ENCODE measurements at places on chromosomes 11 and 22. TPM values are rescaled to one million over a fixed set of nuclear protein-coding genes. Genes with fewer than 3 reads are reported as not detected.

Gene TMEM191B
- total RNA-seq, result 1.5 TPM

Gene OR56A5
- not detected for total RNA-seq

Gene GPR83
- total RNA-seq, result 0.06 TPM

Gene OR52E1
- not detected for total RNA-seq

Gene EIF3F
- total RNA-seq, result 314 TPM

Gene ALX4
- not detected for total RNA-seq

- no peaks in the 10 kb centered on the region for H3K4me1 ChIP-seq
- DNase-seq, result peak; percentile 8
- no peak overlapping the region for H3K4me3 ChIP-seq
- peaks cover 4% of the 10 kb centered on the region for H3K27me3 ChIP-seq
- H3K27ac ChIP-seq, result no peak overlapping the region
Measured at GRCh38 chr22:22030493-22031182, 48.1 kb upstream of the TOP3B start.

Gene CD3G
- total RNA-seq, result 142 TPM

- peaks cover 23% of the 10 kb centered on the region for H3K4me1 ChIP-seq
- H3K27ac ChIP-seq, result no peak overlapping the region
- peaks cover 50% of the 10 kb centered on the region for H3K27me3 ChIP-seq
Measured at GRCh38 chr11:117873828-117874125, 2.7 kb downstream of the FXYD6 start.

- no peak for DNase-seq
- no peak overlapping the region for H3K4me3 ChIP-seq
- no peak overlapping the region for H3K27ac ChIP-seq
Measured at GRCh38 chr11:73267906-73268540, 4.1 kb upstream of the P2RY6 start.

DNA sequence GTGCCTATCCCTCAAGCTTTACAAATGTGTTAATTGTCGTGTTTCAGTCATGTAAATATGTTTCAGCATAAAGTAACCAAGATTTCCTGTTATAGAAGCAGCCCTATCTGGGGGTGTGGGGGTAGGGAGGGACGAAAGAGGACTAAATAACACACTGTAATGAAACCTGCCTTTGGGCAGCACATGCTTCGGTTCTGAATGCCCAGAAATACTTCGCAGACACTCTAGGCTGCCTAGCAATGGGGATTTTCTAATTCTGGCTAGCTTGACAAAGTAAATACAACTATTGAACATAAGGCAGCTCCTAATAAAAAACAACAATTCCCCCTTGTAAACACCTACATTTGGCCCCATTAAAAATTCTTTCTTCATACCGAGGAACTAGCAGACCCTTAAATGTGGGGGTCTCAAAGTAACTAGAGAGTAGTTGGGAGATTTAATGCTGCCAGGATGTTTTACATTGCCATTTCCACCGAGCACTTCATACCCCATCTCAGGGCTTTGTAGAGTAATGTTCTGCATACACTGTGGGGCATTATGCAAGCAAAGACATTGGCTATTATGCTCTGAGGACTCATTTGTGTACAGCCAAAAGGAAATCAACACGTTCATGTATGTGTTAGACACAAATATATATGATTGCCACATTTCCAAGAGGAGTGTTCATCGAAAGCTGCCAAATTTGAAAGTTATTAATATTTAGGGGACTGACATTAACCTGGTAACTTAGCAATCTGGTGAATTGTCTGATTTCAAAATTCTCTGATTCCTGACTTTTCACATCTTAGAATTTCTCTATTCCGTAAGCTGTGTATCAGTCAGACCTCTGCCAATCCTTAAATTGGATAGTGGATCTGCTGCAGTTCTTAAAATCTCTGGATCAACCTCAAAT lies 42.1 kb downstream of the PAX6 start:
- H3K4me3 ChIP-seq, result no peak overlapping the region
- H3K4me1 ChIP-seq, result no peaks in the 10 kb centered on the region

DNA sequence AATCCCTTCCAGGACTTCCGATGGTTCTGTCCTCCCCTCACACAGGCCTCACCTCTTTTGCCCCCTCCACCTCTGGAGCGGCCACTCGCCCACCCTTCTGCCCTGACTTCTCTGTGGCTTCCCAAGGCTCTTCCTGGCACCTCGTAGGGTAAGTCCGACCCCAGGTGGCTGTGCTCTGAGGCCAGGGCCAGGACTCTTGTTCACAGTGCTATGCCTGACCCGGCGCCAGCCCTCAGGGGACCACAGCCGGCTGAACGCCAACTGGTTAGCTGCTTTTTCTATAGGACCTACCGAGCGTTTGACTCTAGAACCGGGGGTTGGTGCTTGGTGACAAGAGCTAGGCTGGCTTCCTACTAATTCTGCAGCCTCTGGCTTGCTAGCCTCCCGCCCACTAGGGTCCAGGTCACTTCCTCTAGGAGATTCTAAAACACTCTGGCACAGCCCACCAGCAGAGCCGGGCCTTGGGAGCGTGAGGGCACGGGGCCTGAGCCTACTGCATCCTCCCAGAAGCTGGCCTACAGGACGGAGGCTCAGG lies 28.4 kb upstream of the KCNQ1OT1 start:
- no peaks in the 10 kb centered on the region for H3K27me3 ChIP-seq
- DNase-seq, result no peak
- no peak overlapping the region for H3K4me3 ChIP-seq
- no peak overlapping the region for H3K27ac ChIP-seq
- H3K36me3 ChIP-seq, result no peaks in the 10 kb centered on the region

- no peaks in the 10 kb centered on the region for H3K27me3 ChIP-seq
- DNase-seq, result peak; percentile 97
- H3K4me3 ChIP-seq, result peak overlapping the region; percentile 71
- H3K4me1 ChIP-seq, result peaks cover 75% of the 10 kb centered on the region
Measured at GRCh38 chr22:50469377-50470305, 5.2 kb downstream of the SBF1 start.

DNA sequence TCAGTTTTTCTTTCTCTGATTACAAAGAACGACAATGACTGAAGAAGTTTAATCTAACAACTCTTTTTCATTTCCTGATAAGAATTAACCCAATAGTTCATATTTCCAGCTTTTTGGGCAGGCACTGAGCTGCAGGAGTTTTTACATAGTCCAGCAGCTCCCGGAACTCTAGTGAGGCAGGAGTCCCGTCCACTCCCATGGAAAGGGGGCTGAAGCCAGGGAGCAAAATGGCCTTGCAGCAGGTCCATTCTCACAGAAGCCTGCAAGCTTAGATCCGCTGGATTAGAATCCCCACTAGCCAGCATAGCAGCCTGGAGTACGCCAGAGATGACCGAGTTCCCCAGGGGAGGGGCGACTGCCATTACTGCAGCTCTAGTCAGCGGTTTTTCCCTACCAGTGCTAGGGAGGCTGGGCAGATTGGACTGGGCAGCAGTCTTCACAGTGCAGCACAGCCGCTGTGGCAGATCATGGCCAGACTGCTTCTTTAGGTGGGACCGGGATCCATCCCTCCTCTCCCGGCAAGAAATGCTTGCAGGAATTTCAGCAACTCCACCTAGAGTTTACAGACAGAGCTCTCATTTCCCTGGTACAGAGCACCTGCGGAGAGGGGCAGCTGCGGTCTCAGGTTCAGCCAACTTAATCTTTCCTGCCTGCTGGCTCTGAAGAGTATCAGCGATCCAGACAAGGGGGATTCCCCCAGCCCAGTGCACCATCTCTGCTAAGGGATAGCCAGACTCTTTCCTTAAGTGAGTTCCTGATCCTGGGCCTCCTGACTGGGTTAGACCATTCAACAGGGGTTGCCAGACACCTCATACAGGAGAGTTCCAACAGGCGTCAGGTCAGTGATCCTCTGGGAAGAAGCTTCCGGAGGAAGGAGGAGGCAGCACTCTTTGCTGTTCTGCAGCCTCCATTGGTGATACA lies 742 bp upstream of the CASP4 start:
- no peaks in the 10 kb centered on the region for H3K27me3 ChIP-seq
- no peak for DNase-seq
- peaks cover 33% of the 10 kb centered on the region for H3K4me1 ChIP-seq
- peak overlapping the region; percentile 90 for H3K4me3 ChIP-seq
- peaks cover 39% of the 10 kb centered on the region for H3K36me3 ChIP-seq

- no peaks in the 10 kb centered on the region for H3K4me1 ChIP-seq
- H3K27ac ChIP-seq, result no peak overlapping the region
- no peak overlapping the region for H3K4me3 ChIP-seq
- H3K36me3 ChIP-seq, result no peaks in the 10 kb centered on the region
Measured at GRCh38 chr22:32106930-32107329, 52.2 kb downstream of the C22orf42 start.

Gene BBOX1
- total RNA-seq, result not detected

Gene SERHL2
- 2.1 TPM for total RNA-seq

DNA sequence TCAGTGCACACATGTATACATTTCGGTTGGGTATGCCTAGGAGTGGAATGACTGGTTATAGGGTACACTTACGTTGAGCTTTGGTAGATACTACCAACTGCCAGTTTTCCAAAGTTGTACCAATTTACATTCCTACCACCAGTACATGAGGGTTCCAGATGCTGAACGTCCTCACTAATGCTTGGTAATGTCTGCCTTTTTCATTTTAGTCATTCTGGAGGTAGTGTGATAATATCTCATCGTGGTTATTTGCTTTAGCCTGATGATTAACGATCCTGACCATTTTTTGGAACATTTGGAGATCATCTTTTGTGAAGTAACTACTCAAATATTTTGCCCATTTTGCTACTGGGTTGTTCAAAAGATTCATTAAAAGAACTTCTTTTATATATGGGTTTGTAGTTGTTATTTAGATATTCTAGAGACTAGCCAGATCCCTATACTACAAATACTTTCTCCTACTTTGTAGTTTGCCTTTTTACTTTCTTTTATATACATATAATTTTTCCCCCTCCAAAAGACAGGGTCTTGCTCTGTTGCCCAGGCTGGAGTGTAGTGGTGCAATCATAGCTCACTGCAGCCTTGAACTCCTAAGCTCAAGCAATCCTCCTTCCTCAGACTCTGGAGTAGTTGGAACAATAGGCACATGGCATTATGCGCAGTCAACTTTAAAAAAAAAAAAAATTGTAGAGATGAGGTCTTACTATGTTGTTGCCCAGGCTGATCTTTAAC lies 62.1 kb downstream of the RBFOX2 start:
- no peak overlapping the region for H3K4me3 ChIP-seq
- H3K36me3 ChIP-seq, result no peaks in the 10 kb centered on the region
- no peak for DNase-seq
- peaks cover 5% of the 10 kb centered on the region for H3K27me3 ChIP-seq
- H3K27ac ChIP-seq, result no peak overlapping the region

DNA sequence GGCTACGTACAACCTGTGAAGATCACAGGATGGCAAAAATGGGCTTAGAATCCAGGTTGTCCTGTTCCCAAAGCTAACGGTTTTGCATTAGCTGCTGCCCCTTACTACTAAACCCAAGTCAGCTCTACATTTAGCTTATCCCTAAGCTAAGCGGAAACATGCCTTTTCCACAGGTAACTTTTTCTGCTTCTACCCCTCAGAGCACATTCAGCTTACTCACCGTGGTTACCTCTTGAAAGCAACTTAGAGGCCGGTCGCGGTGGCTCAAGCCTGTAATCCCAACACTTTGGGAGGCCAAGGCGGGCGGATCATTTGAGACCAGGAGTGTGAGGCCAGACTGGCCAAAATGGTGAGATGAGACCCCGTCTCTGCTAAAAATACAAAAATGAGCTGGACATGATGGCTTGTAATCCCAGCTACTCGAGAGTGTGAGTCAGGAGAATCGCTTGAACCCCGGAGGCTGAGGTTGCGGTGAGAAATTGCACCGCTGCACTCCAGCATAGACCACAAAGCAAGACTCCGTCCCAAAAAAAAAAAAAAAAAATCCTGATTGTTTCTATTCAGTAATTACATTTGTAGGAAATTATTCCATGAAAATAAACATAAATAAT lies 790 bp upstream of the TMEM41B start:
- peaks cover 3% of the 10 kb centered on the region for H3K27me3 ChIP-seq
- H3K4me3 ChIP-seq, result peak overlapping the region; percentile 96
- DNase-seq, result peak; percentile 10
- H3K4me1 ChIP-seq, result peaks cover 34% of the 10 kb centered on the region
- peaks cover 19% of the 10 kb centered on the region for H3K36me3 ChIP-seq
- peak overlapping the region; percentile 89 for H3K27ac ChIP-seq

Gene DRD4
- total RNA-seq, result 0.37 TPM

- no peak overlapping the region for H3K27ac ChIP-seq
- H3K4me1 ChIP-seq, result no peaks in the 10 kb centered on the region
- no peaks in the 10 kb centered on the region for H3K27me3 ChIP-seq
- DNase-seq, result no peak
Measured at GRCh38 chr11:63001456-63001855, 14.2 kb downstream of the SLC22A8 start.

DNA sequence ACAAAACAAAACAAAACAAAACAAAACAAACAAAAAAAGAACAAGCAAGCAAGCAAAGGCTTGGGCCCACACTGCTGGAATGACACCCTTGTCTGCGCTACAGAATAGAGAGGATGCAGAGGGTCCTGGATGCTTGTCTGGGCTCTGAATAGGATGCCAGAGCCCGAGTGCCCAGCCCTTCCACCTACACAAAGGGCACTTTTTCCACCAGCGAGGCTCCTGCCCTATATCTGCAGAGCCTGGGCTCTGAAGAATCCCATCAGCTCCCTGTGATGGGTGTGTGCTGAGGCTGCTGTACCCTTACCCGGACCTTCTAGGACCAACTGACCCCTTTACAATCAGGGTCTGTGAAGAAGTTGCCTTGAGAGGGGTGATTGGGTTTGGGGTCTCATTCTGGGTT lies 221.2 kb downstream of the DSCAML1 start:
- no peaks in the 10 kb centered on the region for H3K27me3 ChIP-seq
- H3K4me1 ChIP-seq, result peaks cover 4% of the 10 kb centered on the region
- no peak overlapping the region for H3K27ac ChIP-seq
- no peak for DNase-seq
- H3K36me3 ChIP-seq, result no peaks in the 10 kb centered on the region

DNA sequence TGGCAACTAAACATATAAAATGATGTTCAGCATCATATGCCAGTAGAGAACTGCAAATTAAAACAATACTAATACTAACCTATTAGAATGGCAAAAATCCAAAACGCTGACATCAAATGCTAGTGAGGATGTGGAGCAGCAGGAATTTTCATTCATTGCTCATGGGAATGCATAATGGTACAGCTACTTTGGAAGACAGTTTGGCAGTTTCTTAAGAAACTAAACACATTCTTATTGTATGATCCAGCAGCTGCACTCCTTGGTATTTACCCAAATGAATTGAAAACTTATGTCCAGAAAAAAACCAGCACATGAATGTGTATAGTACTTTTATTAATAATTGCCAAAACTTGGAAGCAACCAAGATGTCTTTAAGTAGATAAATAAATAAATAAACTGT lies 258.0 kb downstream of the TENM4 start:
- H3K4me3 ChIP-seq, result no peak overlapping the region
- no peak for DNase-seq
- no peaks in the 10 kb centered on the region for H3K36me3 ChIP-seq

- H3K27me3 ChIP-seq, result no peaks in the 10 kb centered on the region
- H3K4me1 ChIP-seq, result no peaks in the 10 kb centered on the region
- H3K27ac ChIP-seq, result no peak overlapping the region
- DNase-seq, result no peak
Measured at GRCh38 chr11:126646701-126647557, 291.4 kb downstream of the ST3GAL4 start.

Gene MMP1
- not detected for total RNA-seq

Gene OR56B1
- total RNA-seq, result 0.16 TPM

DNA sequence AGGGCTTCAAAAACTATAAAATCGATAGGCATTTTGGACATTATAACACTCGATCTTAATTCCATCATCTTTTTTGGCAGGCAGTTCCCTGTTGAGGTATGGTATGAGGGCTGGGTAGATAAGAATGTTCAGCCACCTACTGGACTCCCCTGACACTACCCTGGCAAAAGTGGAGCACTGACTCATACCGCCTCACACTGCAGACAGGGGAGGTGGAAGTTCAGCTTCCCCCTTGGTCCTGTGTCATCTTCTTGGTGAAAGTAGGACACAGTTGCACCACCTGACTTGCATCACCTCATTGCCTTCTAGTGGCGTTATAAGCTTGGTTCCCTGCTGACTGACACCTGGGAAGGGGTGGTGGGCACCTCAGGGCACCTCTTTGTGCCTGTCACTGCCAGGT lies 30.4 kb downstream of the PAAF1 start:
- H3K27me3 ChIP-seq, result no peaks in the 10 kb centered on the region
- no peak for DNase-seq
- no peaks in the 10 kb centered on the region for H3K4me1 ChIP-seq
- H3K4me3 ChIP-seq, result no peak overlapping the region

All from activated naive CD8-positive, alpha-beta T cell treated with anti-CD3 and anti-CD28 coated beads for 36 hours (primary cell).